H4 (cell line): ENCODE measurements at places on chromosomes 12 and 14. TPM values are rescaled to one million over a fixed set of nuclear protein-coding genes. Genes with fewer than 3 reads are reported as not detected.

DNA sequence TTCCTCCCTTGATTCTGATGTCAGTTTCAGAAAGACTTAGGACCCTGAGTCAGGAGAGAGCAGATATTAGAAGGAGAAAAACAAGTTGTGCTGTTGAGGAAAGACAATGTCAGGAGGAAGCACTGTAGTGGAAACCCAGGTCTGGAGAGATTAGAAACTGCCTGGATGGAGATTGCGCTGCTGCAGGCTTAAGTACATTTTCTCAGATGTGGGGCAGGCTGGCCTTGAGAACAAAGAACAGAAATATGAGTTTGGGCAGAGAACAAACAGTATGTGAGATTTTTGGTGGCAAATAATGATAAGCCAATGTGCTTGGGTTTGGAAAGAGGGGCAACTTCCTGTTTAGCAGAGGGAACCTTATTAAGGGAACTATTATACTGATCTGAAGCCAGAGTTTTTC lies 74.3 kb upstream of the PRMT8 start:
- DNase-seq, result no peak

DDX54 gene
- 24.4 and 45.0 TPM in 2 replicates for total RNA-seq

GRCh38 chr14:39023939-39024871 lies 78.8 kb downstream of the SEC23A start:
- DNase-seq, result no peak

GRCh38 chr14:34507459-34507858 lies 32.0 kb downstream of the EAPP start:
- no peak for DNase-seq

DNA sequence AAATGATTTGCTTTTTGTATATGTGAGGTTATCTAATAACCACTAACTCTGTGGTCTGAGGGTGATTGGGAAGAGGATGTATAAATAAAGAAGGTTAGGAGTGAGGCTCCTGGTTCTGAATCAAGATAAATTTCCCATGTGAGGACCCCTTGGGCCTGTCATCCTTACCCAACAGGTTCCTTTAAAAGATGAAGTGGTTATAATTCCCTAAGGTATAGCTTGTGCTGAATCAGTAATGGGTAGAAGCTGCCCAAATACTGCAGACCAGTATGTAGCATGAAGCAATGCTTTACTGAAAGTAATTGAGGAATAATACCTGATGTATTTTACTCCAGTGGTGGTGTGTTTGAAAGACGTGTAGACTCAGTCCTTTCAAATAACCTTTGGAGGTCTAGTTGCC lies 8.7 kb downstream of the EID3 start:
- DNase-seq, result no peak

PROX2 gene
- not detected in 2 replicates for total RNA-seq

GRCh38 chr12:49588281-49588680 lies 17.2 kb downstream of the FAM186B start:
- no peak for DNase-seq

- no peak for DNase-seq
Observed at GRCh38 chr12:131152587-131152986, 198.9 kb downstream of the ADGRD1 start.

- DNase-seq, result no peak
Observed at GRCh38 chr14:71529848-71530247, 402.4 kb upstream of the RGS6 start.

GRCh38 chr12:118685983-118686607 lies 295.2 kb upstream of the SRRM4 start:
- no peak for DNase-seq

DNA sequence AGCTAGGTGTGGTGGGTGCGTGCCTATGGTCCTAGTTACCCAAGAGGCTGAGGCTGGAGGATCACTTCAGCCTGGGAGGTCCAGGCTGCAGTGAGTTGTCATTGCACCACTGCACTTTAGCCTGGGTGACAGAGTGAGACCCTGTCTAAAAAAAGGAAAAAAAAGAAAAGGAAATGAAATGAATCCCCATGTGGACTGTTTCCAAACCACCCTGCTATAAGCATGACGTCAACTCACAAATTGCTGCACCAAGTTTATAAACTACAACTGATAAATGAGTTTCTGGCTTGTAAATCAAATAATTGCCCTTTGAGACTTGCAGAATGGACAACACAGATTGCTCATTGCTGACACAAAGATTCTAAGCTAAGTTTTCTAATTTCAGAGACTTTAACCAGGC lies 51.0 kb upstream of the STK38L start:
- DNase-seq, result peak; percentile 91

NFATC4 gene
- total RNA-seq, result 7.1 and 9.5 TPM in 2 replicates

APPL2 gene
- 12.0 and 12.3 TPM in 2 replicates for total RNA-seq

GRCh38 chr14:81453166-81453766 lies 53.1 kb upstream of the STON2 start:
- DNase-seq, result peak; percentile 29

DNA sequence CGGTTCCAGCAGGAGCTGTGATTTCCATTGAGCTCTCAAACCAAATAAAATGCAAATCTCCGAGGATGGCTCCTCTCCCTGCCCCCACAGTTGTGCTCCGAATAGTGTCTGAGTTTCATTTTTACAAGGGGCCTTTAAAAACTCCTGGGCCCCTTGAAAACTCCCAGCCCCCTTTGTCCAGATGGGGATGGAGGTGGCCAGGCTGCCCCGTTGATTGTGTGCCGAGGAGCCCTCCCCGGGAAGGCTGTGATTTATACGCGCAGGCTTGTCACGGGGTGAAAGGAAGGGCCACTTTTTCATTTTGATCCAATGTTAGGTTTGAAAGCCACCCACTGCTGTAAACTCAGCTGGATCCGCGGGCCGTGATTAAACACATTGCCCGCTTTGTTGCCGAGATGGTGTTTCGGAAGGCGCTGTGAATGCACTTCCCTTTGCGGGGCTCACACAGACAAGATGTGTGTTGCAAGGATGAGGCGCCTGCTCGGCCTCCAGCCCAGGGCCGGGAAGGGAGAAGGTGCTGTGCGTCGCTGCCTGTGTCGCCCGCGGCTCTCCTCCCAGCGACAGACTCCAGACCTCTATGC lies 98.8 kb downstream of the TMEM132C start:
- DNase-seq, result no peak

ZCRB1 gene
- 52.6 and 57.8 TPM in 2 replicates for total RNA-seq

- no peak for DNase-seq
Observed at GRCh38 chr12:124603831-124604251, 36.4 kb upstream of the NCOR2 start.

GRIP1 gene
- total RNA-seq, result 0.91 and 5.7 TPM in 2 replicates

DNA sequence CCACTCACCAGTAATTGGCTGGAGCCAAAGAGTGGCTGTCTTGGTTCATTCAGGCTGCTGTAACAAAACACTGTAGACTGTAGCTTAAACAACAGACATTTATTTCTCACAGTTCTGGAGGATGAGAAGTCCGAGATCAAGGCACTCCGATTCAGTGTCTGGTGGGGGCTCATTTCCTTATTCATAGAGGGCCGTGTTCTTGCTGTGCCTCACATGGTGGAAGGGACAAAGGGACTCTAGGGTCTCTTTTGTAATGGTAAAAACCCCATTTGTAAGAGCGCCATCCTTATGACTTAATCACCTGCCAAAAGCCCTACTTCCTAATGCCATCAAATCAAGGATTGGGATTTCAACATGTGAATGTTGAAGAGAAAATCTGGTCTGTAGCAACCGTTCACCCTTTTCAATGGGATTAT lies 34.7 kb upstream of the CDKN3 start:
- DNase-seq, result no peak

GRCh38 chr12:114711689-114712152 lies 27.7 kb upstream of the TBX3 start:
- DNase-seq, result no peak

GRCh38 chr14:57687416-57687815 lies 178.5 kb downstream of the SLC35F4 start:
- DNase-seq, result no peak

MRPL42 gene
- total RNA-seq, result 155 and 177 TPM in 2 replicates

- no peak for DNase-seq
Observed at GRCh38 chr12:74431801-74432200, 105.8 kb upstream of the ATXN7L3B start.

TSHR gene
- total RNA-seq, result not detected in 2 replicates

DNA sequence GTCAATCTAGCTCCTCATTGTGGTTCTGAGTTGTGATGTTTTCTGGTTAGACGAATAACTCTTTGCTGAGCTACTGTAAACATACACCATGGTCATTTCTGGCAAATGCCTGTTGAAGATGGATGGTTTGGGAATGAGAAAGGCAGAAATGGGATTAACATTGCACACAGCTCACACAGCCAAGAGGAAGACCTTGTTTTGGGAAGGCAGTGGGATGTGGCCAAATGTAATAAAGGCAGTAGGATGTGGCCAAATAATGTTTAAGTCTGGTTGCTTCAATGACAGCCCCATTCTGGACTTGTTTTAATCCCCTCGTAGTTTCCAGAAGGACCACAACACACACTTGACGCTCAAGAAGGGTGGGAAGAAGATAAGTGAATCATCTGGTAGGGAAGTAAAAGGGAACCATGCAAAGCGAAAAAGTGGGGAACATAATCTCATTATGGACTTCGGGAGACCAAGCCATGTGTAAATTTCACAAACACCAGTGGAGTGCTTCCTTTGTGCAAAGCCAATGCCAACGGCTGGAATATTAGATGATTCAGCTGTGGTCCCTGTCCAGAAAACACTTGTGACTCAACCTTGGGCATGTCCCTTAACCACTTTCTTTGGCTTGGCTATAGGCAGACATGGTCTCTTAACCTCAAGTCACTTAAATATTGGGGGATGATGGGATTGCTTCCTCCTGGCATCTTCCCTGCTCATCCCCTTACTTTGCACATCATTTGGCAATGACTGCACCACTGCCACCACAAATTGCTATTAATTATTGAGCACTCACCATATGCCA lies 284.4 kb upstream of the CRY1 start:
- no peak for DNase-seq

DNA sequence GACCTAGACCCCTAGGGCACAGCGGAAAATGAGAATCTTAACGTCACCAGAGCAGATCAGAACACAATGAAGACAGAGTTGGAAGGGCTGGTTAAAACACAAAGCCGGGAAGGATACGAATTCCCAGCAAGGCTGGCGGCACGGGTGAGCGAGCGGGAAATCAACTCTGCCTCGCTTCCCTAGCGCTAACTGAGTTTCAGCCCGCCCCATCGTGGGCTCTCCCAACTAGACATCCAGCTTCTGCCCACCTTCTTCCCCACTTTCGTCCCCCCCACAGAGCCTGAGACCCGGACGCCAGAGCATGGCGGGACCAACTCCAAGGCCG lies 377 bp downstream of the CCNT1 start:
- no peak for DNase-seq

FOXG1 gene
- 4.8 and 8.2 TPM in 2 replicates for total RNA-seq

FBXL14 gene
- total RNA-seq, result 5.3 and 6.1 TPM in 2 replicates

- DNase-seq, result no peak
Observed at GRCh38 chr14:54562334-54562733, 4.6 kb upstream of the SAMD4A start.

FUT8 gene
- 28.9 and 39.5 TPM in 2 replicates for total RNA-seq

- DNase-seq, result no peak
Observed at GRCh38 chr12:5718680-5719079, 226.4 kb downstream of the ANO2 start.

- peak; percentile 3 for DNase-seq
Observed at GRCh38 chr12:100058482-100059029, 73.8 kb upstream of the ANKS1B start.

DNA sequence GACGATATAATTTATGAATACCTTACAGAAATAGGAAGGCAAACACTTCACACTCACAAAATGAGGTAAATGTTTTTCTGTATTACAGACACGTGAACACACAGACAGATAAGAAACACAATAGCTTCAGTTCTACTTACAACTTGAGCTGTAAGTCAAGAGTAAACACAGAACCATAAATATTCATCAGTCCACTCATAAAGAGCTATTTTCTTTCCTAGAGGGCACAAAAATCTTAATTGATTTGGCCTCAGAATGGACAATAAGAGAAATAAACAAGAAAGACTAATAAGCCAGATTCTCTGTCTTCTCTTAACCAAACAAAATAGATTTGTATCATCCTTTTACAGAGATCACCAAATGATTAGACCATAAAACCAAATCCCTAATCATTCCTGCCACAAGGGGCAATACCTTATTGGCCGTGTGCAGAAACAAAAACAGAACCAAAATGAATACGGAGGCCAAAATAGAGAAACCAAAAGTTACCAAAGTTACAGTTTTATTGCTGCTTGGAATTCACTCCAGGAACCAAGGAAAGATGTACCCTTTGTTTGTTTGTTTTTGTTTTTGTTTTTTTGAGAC lies 38.1 kb upstream of the GARIN2 start:
- DNase-seq, result no peak

- no peak for DNase-seq
Observed at GRCh38 chr12:58139894-58140293, 198.5 kb downstream of the ATP23 start.

DNA sequence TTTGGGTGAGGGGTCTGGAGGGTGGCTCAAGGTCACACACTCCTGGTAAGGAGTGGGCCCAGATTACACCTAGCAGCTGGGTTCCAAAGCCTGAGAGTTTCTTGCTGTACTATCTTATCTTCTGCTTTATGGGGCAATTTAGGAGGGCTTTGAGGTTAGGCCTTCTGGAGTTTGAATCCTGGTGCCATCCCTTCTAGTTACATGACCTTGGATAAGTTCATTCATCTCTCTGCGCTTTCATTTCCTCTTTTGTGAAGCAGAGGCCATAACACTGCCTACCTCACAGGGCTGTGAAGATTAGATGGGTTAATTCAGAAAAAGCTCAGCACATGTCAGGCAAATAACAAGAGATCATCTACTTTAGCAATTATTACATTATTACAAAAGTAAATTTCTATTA lies 7.4 kb upstream of the KRT77 start:
- DNase-seq, result no peak

- DNase-seq, result no peak
Observed at GRCh38 chr12:132559652-132560363, 50.6 kb downstream of the LRCOL1 start.
